Stimulated activated CD8-positive, alpha-beta memory T cell treated with anti-CD3 and anti-CD28 coated beads, Interleukin-15, amount 100 ng/mL, for 1 hour (primary cell): ENCODE measurements at places on chromosomes 3 and 15.

GRCh38 chr15:73753250-73754130 lies at the start of gene INSYN1:
TSS of gene INSYN1 (minus strand) at chr15:73753351. CDS start at chr15:73751130, 2,221 bp downstream.
- no peak for DNase-seq

- no peak for DNase-seq
Measured at GRCh38 chr15:69573815-69574475, 121.3 kb downstream of the RPLP1 start.

GRCh38 chr3:195956577-195956976 lies 48.2 kb upstream of the TNK2 start:
- no peak for DNase-seq

DNA sequence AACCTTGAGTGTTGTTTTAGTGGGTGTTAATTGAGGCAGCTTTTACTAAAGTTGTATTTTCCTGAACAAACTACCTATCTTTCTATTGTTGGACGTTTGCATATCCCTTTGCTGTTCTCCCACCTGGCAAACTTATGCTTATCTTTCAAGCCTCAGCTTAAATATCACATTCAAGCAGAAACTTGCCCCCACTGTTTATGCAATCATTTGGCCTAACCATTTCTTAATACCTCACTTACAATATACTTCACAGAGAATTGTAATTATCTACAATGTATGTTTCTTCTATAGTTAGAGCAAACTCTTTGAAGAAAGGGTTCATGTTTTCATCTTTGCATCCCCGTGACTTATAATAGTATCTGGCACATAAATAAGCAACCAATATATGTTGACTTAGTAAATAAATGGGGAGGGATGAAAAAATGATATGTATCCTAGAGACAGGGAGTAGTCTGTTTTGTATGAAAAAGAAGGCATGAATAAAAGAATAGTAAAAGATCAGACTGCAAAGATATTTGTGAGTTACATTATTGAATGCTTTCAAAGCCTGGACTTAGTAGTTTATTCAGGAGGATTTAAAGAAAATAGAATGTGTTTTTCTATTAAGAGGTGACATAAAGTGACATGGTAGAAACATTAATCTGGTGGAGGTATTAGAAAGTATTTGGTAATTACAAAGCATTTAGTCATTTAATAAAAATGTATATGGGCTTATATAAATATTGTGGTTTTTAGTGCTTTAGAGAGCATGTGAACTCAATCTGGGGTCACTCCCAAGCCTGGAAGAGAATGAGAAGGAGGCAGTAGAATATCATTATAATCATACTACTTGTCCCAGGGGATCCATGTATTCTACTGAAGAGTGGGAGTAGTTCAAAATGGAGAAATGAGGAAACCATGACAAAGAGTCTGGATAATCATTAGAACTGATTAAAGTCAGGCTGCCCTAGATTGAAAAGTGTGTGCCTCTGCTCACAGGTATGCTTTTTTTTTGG lies 60.0 kb upstream of the DCBLD2 start:
- DNase-seq, result no peak

GRCh38 chr3:194166682-194167479 lies 30.9 kb downstream of the HES1 start:
- no peak for DNase-seq

GRCh38 chr3:31105438-31106077 lies 211.1 kb upstream of the GADL1 start:
- no peak for DNase-seq
